NCI-H1930 (cell line): ENCODE measurements at places on chromosomes 3 and 15.

- DNase-seq = no peak
These were observed 68.8 kb upstream of the IL12A start for GRCh38 chr3:159919873-159920272.

DNA sequence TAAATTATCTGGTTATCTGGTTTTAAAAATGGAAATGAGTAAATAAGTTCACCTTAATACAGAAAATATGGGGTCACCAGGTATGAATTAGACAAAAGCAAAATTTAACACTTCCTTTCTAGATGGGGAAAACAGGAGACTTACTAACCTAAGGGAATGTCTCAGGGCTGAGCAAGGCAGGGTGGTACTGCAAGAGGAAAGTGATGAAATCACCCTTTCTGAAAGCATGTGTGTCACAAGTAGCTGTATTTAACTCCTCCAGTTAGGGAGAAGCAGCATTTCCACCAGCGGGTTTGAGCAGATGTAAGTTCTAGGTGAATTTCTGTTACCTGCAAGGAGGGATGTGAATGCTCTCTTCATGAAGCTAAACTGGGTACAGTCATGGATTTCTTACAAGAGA is 629.1 kb downstream of the MECOM start:
- no peak for DNase-seq

- no peak for DNase-seq
These were observed 36.9 kb downstream of the RFTN1 start for GRCh38 chr3:16476636-16477035.

- no peak for DNase-seq
These were observed 10.4 kb upstream of the PLAAT1 start for GRCh38 chr3:193230610-193231009.

DNA sequence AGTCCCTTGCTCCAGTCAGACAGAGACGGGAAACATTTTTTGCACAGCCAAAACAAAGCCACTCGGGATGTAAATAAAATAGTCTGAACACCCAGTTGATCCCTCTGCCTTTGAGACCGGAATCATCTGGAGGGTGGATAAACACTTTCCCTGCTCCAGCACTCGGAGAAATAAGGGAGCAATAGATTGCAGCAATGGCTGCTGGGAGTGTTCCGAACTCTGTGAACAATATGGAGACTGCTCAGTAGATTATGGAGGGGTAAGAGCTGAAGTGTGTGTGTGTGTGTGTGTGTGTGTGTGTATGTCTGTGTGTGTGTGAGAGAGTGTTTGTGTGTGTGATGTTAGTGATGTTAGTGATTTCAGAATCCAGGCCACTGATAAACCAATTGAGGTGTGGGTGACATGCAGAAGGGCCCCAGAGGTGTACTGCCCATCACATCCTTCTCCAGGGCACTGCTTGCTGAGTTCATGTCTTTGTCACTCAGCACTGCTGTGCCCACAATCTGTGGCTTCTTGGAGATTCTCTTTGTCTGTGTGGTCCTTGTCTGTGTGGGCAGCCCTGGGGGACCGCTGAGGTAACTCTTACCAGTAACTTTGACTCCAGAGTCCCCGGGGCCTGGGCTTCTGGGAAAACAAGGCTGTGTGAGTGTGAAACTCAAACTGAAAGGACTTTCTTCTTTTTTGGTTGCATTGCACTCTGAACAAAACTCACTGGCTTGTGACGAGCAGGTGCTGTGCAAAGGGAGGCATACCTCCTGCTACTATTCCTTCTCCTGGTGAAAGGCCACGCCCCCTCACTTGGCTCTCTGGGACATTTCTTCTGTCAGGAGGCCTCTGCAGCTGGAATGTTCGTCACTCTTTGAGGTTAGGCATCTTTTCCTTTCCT is 23.0 kb downstream of the CRYGS start:
- no peak for DNase-seq

DNA sequence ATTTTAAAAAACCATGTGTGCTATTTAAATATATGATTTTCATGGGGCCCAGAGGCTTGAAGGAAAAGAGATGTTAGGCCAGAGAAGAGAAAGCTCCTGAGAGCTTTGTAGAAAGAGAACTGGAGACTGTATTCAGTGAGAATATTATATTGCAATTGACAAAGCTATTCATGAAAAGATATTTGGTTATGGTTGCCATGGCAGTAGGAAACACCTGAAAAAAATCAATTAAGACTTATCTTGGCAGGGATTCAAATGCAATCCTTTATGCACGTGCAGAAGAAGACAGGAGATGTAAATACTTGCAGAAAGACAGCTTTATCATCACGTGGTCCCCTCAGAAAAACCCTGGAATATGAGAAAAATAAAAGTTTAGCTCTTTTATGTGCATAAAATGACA is 636.0 kb upstream of the TBL1XR1 start:
- DNase-seq = peak; percentile 2

DNA sequence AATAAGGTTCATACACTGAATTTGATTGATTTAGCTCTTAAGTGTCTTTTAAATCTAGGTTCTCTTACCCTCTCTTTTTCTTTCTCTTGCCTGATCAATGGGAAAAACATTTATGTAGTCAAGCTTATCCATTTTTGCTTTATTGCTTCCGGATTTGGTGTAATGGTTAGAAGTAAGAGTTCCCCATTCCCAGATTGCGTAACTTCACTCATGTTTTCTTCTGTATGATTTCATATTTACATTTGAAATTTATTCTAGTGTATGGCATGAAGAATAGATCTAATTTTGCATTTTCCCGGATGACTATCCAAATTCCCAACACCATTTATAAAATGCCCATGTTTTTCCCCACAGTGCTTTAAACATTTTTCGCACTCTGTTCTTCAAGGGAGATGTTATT is 27.9 kb upstream of the SV2B start:
- DNase-seq = no peak

DNA sequence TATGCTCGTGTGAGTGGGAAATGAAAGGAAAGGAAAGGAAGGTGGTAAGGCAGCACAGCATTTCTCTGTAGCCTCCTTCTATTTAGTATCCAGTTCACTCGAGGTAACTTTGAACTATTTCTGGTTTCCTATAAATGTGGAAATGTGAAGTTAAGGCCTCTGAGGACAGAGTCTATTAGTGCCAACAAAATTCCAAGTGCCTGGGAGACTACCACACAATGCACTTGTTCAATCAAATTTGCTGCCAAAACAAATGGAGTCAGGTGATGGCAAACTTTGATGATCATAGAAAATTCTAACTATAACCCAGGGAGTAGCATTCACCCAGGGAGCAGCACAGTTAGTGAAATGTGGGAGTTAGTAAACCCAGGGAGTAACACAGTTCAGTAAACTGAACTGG is 155.1 kb downstream of the ALCAM start:
- DNase-seq = no peak

DNA sequence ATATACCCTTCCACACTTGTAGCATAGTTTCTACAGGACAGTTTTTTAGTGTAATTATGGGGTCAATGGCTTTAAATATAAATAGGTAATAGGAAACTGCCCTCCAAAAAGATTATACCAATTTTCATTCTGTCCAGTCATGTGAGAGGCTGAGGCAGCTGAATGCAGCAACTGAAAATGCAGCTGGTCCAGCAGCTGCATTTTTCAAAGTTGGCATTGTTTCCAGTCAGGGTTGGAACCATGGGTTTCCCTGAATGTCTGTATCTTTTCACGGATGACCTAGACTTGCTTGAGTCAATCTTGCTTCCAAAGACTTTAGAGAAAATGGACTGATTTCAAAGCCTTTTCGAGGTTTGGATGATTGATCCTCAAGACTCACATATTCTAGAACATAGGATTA is 9.9 kb upstream of the KNL1 start:
- no peak for DNase-seq

GRCh38 chr3:101501783-101502182 is 11.2 kb downstream of the SENP7 start:
- no peak for DNase-seq

DNA sequence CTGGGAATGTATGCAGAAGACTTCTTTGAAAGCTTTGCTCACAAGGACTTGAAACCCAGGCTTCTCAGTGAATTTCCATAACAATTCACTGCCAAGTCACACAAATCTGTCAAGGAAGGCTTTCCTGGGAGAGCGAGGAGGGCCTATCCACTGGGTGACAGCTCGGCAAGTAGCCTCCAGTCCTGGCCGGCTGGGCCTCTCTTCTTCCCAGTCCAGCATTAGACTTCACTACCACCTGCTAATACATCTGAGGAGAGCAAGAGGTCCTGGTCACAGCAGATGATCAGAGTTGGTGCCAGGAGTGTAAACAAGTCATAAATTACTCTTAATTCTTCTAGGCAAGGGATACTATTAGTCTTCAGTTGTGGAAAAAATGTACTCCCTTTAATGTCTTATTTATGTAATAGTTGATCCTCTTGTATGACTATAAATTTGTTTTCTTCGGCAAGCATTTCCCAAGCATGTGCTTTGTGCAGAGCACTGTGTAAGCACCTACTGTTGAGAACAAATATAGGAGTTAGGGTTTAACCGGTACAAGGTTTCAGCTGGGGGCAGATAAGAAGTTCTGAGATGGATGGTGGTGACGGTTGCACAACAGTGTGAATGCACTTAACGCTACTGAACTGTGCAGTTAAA is 162.9 kb downstream of the VGLL4 start:
- DNase-seq = peak; percentile 9

- no peak for DNase-seq
These were observed 445.0 kb upstream of the PROK2 start for GRCh38 chr3:72229952-72230351.

GRCh38 chr3:157089455-157090221 is 70.3 kb downstream of the CCNL1 start:
- DNase-seq = no peak

DNA sequence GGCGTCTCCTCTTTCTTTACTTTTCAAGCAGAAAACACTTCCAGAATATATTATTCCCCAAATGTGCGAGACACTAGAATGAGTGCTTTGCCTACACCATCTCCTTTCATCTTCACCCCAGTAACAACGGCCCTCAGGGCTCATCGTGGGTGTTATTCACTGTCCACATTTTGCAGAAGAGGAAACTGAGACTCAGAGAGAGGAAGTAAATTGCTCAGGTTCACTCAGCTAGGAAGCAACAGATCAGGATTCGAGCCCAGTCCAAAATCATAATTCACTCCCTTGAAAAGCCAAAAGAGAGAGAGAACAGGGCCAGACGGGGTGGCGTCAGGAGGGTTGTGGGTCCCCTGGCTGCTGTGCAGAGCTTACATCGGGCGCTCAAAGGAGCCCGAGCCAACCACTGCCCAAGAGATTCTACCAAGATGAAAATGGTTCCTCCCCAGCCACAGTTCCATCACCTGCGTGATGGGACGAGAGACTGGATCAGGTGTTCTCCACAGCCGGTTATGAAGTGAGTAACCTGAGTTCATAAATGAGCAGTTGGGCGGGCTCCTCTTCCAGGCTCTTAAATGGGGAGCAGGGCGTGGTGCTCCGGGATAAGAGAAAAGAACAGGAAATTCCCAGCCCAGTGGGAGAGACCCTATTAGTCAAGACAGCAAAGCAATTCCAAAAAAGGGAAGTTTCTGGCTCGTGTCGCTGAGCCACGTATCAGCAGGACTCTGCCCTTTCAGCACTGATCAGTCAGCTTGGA is 48.6 kb upstream of the FLNB start:
- DNase-seq = no peak

GRCh38 chr3:83218383-83219200 is 1457.1 kb upstream of the GBE1 start:
- no peak for DNase-seq

DNA sequence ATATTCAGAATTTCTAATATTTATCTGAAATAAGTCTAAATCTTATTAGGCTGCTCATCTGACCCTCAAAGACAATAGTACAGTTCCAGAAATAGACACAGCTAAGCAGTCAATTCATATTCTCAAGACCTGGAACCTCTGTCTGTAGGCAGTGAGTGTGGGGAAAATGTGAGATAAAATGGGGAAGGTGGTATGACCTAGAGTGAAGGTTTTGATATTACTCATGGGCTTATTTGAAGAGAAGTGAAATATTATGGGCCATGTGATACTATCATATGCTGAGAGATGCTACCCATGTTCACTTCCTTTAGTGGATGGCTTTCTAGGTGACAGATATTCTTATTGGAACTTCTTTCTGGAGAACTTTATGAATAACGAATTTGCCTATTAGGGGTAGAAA is 33.5 kb downstream of the TGFBR2 start:
- DNase-seq = no peak

DNA sequence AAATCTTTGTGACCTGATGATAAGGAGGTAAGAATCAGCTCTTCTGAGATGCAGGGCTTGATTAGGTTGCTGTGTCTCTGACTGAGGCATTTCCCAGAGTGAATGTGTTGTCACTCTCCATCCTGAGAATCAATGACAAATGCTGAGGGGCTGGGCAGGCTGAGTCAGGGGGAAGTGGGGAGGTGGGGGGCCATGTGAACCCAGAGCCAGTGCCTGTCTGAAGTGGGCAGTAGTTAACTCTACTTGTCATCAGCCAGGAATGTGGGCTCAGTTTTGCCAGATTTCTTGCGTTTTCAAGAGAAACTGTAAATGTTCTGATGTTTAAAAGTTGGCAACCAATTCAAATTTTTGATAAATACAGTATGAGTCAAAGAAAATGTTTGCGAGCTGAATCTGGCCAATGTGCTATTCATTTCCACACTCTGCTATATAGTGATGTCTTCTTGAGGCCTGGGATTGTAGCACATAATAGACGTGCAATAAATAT is 3.1 kb upstream of the BNC1 start:
- no peak for DNase-seq

DNA sequence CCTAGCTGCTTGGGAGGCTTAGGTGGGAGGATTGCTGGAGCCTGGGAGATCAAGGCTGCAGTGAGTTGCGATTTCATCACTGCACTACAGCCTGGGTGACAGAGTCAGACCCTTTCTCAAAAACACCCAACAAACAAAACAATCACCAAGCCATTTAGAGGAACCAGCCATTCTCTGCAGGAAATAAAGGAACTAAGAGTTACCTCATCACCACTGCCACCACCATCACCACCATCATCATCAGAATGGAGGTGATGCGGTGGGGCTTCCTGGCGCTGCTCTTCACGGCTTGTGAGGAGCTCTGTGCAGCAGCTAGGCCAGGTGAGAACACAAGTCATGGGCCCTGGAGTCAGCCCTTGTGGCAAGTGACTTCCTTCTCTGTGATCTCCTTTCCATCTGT is 37.7 kb upstream of the KLHL25 start:
- DNase-seq = no peak

- no peak for DNase-seq
These were observed 163.3 kb downstream of the PLCH1 start for GRCh38 chr3:155581579-155581978.

GRCh38 chr15:62900071-62900802 is 142.3 kb upstream of the TPM1 start:
- no peak for DNase-seq

DNA sequence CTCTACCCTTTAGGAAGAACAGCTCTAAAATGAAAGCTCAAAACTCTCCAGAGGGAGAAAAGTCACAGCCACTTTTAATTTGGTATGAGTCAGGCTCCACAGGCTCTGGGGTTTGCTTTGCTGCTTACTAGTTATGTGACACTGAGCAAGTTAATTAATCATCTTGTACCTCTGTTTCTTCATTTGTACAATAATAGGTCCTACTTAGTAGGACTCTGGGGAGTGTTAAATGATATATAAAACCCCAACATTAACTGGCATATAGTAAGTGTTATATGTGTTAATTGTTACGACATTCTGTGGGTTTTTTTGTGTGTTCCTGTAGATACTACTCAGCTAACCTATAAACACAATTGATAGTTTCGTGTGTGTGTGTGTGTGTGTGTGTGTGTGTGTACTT is 6.6 kb downstream of the ACKR2 start:
- DNase-seq = no peak

- DNase-seq = no peak
These were observed 61.1 kb downstream of the SCN11A start for GRCh38 chr3:38990621-38991020.

GRCh38 chr3:192884777-192885773 is 32.6 kb downstream of the MB21D2 start:
- DNase-seq = no peak
